ENCODE measurements at places on chromosomes 1 and 21. TPM values are rescaled to one million over a fixed set of nuclear protein-coding genes. Genes with fewer than 3 reads are reported as not detected.

Gene SELP
- total RNA-seq: 0.13 TPM

Gene INSRR
- 0.78 TPM for total RNA-seq

Gene ANXA9
- total RNA-seq: not detected

Gene ZNF648
- not detected for total RNA-seq

Gene CA6
- 2.2 TPM for total RNA-seq

Gene KRTAP13-2
- total RNA-seq: not detected

Gene LGR6
- not detected for total RNA-seq

Gene ALG14
- 2.4 TPM for total RNA-seq

Gene F5
- 58.2 TPM for total RNA-seq

Gene ERICH3
- total RNA-seq: not detected

Gene FAM229A
- 4.0 TPM for total RNA-seq

Gene AMY1A
- not detected for total RNA-seq

Gene OR6N1
- total RNA-seq: not detected

Gene DCST1
- total RNA-seq: not detected

Gene AGMAT
- 34.4 TPM for total RNA-seq

Gene CFAP107
- not detected for total RNA-seq

Gene HDAC1
- total RNA-seq: 179 TPM

Gene SLFNL1
- total RNA-seq: not detected

Gene PTAFR
- total RNA-seq: 0.24 TPM

Gene TESK2
- 1.4 TPM for total RNA-seq

Gene NGF
- not detected for total RNA-seq

Gene GPR52
- 3.1 TPM for total RNA-seq

Gene ADGRL4
- not detected for total RNA-seq

Gene AVPR1B
- total RNA-seq: not detected

Gene CCDC17
- 2.8 TPM for total RNA-seq

Gene FMOD
- 4.1 TPM for total RNA-seq

Gene DNAI4
- 3.2 TPM for total RNA-seq

Gene F13B
- total RNA-seq: not detected

Gene OLIG1
- not detected for total RNA-seq

Gene FAAH
- total RNA-seq: 5.0 TPM

Gene CENPL
- total RNA-seq: 23.6 TPM

Gene PGLYRP3
- total RNA-seq: not detected

Gene SPRR3
- total RNA-seq: not detected

Gene FCRL3
- total RNA-seq: 0.05 TPM

Gene SERTAD4
- not detected for total RNA-seq

Gene SPATA21
- not detected for total RNA-seq

All from activated T-helper 1 cell treated with anti-CD3 and anti-CD28 coated beads, Interleukin-12 subunit alpha, Interleukin-12 subunit beta, Interleukin-2, Interleukin-4 antibody, amounts not matched to agents 30 ng/mL and 10 ng/mL and 1 ng/mL, durations not matched to agents 14 hours and 24 hours and 36 hours (primary cell).